ENCODE measurements at places on chromosomes 2 and 18.

- no peak for DNase-seq
Observed at GRCh38 chr2:11563784-11564666, 30.2 kb downstream of the GREB1 start.

DNA sequence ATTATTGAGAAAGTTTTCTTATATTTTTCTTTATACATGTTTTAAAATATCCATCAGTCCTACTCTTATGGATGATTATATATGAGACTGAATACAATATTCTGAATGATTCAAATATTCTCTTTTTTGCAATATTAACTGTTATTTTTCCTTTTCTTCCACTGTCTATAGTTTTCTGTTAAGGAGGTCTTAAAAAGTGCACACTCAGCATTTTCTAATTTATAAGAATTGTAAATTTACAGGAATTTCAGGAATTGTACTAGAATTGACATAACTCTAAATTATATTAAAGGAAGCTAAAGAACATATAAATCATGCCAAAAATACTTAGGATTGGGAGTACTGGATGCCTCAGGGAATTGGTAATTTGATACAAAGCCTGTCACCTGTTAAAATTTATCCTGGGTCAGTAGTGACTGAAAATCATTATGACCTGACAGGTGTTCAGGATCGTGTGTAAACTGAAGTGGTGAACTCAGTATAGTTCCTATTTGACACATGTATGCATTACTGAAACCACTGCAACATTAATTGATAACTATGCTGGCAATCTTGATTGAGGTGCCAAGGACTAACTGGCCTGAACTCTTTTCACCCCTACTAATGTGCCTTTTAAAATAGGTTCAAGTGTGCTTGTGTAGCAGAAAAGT lies 30.4 kb downstream of the MSTN start:
- no peak for DNase-seq

DNA sequence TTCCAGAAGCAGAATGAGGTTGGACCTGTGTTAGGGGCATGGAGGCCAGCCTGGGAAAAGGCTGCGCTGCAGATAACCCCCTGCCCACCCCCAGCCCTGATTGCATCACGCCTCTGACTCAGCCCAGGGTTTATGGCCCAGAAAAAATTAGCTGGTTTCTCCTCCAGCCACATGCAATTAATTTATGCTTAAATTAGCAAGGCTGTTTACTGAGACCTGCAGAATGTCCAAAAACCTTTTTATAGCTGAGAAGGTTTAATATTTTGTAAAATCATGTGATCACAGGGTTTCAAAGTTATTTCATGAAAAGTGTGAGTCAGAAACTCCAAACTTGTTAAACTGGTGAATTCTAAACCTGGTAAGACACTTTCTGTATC lies 123.1 kb upstream of the HDAC4 start:
- DNase-seq = no peak

DNA sequence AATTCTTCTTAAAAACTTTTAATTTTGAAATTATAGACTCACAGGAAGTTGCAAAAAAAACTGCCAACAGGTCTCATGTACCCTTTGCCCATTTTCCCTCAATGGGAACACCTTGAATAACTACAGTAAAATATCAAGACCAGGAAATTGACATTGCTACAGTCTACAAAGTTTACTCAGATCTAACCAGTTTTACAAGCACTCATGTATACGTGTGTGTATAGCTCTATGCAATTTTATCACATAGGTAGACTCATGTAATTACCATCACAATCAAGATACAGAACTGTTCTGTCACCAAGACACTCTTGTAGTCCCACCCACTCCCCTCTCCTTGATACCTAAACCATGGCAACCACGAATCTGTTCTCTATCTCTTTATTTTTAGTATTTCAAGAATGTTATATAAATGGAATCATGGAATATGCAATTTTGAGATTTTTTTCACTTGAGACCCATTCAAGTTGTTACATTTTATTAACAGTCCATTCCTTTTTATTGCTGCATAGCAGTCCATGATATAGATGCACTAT lies 6.6 kb downstream of the HYCC2 start:
- no peak for DNase-seq

DNA sequence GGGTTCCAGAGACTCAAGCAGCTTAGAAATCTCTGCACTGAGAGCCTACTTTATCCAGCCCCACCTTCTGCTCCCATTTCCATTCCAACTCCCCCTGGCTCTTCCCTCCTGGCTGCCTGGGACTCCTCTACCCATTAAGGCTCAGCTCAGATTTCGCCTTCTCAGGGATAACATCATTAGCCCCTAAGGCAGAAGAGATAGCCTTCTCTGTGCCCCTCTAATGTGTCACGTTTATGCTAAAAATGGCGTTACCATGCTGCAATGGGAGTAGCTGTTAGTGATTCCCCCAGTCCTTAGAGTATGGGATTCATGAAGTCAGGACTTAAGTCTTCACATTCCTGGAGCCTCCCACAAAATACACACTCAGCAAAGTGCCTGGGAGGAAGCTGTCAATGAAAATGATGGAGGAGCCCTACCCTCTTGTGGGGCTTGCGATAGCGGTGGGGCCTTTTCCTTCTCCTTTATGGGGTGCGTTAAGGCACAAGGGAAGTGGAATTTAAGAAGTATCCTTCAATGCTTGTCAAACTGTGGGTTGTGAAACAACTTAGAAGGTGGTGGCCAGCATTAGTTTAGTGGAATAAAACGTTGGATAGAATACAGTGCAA lies 144.7 kb upstream of the COPS8 start:
- DNase-seq = no peak

DNA sequence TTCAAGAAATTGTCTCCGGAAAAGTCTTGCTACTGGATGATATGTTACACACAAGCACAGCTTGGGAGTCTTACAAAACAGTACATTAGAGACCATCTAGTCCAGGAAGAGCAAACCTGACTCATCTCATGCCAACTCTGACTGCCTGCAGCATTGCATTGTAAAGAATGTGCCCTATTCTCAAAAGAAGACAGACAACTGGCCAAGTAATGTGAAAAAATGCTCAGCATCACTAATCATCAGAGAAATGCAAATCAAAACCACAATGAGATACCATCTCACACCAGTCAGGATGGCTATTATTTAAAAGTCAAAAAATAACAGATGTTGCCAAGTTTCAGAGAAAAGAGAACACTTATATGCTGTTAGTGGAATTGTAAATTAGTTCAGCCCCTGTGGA lies 42.7 kb upstream of the GORASP2 start:
- no peak for DNase-seq

- peak; percentile 7 for DNase-seq
Observed at GRCh38 chr2:128411431-128411830, 92.8 kb upstream of the HS6ST1 start.

DNA sequence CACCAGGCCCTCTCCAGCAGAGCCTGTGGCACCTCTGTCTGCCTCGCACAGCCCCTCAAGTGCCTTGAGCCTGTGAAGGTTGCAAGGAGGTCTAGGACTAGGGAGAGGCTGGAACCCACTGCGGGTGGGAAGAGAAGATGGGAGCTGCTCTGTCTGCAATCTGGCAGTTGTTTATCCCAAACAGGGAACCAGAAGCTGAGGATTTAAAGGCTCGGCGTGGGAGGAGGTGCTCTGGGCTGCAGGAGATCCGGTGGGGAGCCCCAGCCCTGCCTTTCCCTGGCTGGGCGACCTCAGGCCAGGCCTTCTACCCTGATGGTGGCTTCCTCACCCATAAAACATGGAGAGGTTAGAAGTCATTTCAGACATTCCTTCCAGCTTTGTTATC lies 174.1 kb downstream of the SMAD7 start:
- no peak for DNase-seq

DNA sequence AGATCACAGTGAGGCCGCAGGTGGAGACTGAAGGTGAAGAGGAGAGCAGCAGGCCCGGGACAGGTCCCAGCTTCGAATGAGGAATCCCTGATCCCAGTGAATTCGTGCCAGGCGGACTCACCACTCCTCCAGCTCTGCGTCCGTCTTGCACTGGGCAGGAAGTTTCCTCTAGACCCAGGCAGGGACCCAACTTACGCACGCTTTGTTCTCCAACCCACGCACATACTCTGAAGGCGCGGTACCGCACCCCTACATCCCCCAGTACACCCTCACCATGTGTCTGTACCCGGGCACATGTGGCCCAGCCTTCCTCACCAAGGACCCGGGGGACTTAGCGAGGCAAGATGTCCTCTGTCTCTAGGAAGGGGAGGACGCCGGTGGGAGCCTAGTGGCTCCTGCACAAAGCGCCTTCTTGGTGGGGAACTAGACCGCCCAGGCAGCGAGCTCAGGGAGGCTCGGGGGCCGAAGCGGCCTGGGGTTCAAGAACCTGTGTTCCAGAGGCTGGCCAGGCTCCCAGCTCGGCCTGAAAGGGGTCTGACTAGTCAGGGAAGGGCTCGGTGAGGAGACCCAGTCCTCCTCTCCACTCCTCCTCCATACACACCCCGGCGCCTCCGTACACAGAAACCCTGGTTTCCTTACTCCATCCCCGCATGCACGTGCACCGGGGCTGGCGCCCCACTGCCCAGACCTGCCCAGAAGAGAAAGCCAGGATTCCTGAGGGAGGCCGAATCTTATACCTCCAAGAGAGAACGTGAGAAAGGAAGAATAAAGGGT lies 38.3 kb upstream of the ATP6V1B1 start:
- no peak for DNase-seq

- DNase-seq = no peak
Observed at GRCh38 chr2:228180181-228181097, 1.0 kb downstream of the SPHKAP start.

- no peak for DNase-seq
Observed at GRCh38 chr18:61528961-61529360, 195.7 kb downstream of the CDH20 start.

DNA sequence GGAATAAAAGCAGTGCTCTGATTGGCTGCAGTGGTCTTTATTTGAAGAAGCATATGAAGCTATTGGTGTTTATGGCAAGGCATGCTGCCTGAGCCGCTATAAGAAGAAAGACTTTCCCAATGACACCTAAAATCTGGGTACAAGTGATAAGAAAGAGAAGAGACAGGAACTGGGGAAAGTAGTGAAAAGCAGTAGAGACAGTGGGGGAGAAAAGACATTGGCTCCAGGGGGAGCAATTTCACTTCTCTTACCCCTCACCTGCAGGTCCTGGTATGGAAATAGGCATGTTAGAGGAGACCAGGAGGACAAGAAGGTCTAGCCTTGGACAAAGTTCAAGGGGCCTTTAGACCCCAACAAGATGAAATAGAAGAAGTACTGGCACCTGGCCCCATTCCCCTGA lies 47.1 kb downstream of the PLCL1 start:
- no peak for DNase-seq

DNA sequence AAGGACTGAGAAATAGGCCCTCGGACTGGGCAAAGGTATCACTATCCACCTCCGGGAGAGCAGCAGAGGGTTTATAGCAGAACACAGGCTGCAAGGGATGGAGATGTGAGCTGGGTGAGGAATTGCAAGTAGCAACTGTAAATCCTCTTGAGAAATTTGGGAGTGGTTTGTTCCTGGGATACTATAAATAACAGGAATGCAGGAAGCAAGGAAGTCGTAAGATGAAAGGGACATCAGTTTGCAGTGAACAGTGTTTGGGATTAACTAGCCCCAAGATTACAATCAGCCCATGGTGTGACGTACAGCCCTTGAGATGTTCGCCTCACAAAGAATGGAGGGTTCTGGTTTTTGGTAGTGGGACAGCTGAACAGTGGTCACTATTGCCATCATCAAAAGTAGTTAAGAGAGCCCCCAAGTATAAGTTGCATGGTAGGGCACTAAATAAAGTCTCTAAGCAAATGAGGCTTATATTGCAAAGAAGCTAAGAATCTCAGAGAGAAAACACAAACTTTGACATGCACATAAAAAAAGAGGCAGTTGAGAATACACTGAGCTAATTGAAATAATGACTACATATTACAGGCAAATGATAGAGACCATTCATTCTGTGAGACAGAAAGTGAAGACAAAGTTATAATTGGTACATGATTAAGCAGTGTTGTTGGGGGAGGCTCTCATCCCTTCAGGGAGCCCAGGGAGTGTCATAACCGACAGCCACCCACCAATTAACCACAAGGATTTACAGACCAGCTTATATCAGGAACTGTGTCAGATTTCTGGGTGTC lies 362.5 kb upstream of the ACVR2A start:
- no peak for DNase-seq

- DNase-seq = no peak
Observed at GRCh38 chr2:168097431-168097830, 150.0 kb downstream of the STK39 start.

DNA sequence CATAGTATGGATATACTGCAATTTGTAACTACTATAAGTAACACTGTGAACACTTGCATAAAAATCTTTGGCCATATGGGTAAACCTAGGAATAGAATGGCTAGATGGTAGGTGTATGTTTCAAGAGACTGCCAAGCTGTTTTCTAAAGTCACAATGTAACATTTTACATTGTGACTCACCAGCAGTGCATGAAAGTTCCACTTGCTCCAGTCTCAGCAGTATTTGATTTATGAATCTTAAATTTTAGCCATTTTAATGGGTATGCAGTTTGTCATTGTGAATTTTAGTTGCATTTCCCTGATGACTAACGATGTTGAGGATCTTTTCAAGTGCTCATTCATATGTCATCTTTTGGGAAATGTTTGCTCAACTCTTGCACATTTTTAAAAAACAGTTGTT lies 86.1 kb downstream of the FARSB start:
- DNase-seq = no peak

DNA sequence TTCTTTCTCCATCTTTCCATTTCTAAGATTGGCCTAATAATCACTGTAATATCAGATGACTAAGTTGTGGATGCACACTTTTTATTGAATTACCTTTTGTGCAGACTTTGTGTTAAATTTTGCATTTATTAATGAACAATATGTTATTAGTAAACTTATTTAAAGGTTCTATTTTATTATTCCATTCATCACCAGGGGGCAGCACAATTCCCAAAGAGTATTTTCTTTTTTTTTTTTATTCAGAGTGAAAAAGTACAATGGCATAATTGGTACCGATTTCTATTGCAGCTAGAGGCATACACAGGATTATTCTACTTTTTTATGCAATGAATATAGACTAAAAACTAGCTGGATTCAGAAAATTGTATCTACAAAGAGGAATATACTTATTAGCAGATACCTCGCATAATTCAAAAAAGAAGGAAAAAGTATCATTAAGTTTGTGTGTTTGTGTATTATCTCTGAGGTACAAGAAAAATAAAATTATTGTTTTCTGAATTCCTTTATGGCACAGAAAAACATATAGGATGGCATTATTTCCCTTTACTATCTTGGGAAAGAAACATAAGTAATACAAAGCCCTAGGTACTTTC lies 390.6 kb downstream of the ERBB4 start:
- DNase-seq = no peak

Data from activated CD4-positive, alpha-beta T cell treated with anti-CD3 and anti-CD28 coated beads for 1 hour (primary cell).